ENCODE measurements at places on chromosomes 6 and 20. TPM values are rescaled to one million over a fixed set of nuclear protein-coding genes. Genes with fewer than 3 reads are reported as not detected.
A peak's percentile ranks its signal among the peaks of the same experiment; 100 is the strongest.

- no peak for DNase-seq
- no peaks in the 10 kb centered on the region for H3K4me1 ChIP-seq
- no peak overlapping the region for H3K27ac ChIP-seq
- no peak overlapping the region for H3K4me3 ChIP-seq
- H3K36me3 ChIP-seq: no peaks in the 10 kb centered on the region
- no peaks in the 10 kb centered on the region for H3K27me3 ChIP-seq
These were observed 597.9 kb upstream of the FLRT3 start for GRCh38 chr20:14935285-14935684.

DNA sequence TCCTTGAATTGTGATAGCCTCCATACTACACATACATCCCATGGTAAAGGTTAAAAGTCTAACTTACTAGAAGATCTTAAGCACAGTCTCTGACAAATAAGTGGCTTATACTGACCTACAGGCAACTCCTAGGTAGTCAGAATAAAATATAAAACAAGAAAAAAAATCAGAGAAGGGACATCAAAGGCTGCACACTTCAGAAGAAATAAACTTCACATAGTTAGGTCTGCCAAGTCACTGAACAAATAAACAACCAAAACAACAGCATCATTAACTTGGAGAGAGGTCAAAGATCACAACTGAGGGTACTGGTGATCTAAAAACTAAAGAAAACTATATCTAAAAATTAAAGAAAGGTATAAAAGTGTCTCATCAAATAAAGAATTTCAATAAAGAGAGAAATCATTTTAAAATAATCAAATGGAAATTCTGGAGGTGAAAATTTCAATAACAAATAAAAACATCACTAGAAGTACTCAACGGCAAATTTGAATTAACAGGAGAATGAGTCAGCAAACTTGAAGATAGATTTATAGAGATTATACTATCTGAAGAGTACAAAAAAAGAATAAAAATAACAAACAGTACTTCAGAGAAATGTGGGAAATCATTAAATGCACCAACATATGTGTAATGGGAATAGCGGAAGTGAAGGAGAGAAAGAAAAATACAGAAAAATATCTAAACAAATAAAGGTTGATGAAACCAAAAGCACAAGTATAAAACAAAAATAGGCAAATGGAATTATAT is 88.0 kb upstream of the UST start:
- H3K4me3 ChIP-seq: no peak overlapping the region
- peak overlapping the region; percentile 56 for H3K27ac ChIP-seq
- no peaks in the 10 kb centered on the region for H3K27me3 ChIP-seq
- no peaks in the 10 kb centered on the region for H3K36me3 ChIP-seq

- H3K4me3 ChIP-seq: no peak overlapping the region
- H3K36me3 ChIP-seq: no peaks in the 10 kb centered on the region
- no peaks in the 10 kb centered on the region for H3K4me1 ChIP-seq
- no peaks in the 10 kb centered on the region for H3K27me3 ChIP-seq
- DNase-seq: no peak
These were observed 102.1 kb downstream of the FNDC1 start for GRCh38 chr6:159271257-159271656.

- no peak overlapping the region for H3K4me3 ChIP-seq
- no peak for DNase-seq
- H3K4me1 ChIP-seq: no peaks in the 10 kb centered on the region
These were observed 125.0 kb upstream of the TSHZ2 start for GRCh38 chr20:52847029-52847660.

DNA sequence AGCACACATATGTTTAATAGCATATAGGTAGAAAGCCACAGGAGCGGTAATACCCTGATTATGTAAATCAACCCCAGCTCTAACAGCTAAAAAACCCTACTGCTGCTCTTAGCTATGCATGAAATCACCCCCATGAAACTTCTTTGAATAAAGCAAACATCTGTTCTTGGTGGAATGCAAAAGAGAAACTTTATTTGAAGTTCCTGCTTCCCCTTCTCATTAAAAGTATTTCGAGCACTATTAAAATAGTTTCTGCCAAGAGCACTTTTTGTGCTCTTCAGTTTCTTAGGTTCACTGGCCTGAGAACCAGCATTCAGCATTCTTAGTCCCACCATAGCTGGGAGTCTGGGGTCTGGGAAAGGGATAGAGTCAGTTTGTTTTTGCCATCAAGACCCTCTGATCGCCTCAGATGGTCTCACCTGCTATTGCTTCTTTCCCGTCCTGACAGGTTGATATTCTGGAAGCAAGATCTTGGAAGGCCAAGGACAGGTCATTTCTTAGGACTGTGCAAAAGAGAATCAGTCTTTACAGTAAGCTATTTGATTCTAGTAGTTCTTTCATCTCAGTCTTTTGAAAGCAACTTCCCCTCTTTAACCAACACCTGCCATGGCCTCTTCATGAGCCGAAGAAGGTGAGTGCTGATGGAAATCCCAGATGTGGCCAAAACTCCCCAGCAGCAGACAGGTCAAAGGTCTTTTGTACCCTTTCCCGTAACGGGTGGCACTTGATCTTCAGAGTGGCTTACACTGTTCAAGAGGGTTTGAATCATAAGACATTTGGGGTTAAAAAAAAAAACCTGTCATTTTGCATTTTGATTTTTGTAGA is 76.5 kb upstream of the TMEM170B start:
- H3K27me3 ChIP-seq: no peaks in the 10 kb centered on the region
- H3K4me1 ChIP-seq: no peaks in the 10 kb centered on the region
- no peak for DNase-seq
- no peak overlapping the region for H3K4me3 ChIP-seq

DNA sequence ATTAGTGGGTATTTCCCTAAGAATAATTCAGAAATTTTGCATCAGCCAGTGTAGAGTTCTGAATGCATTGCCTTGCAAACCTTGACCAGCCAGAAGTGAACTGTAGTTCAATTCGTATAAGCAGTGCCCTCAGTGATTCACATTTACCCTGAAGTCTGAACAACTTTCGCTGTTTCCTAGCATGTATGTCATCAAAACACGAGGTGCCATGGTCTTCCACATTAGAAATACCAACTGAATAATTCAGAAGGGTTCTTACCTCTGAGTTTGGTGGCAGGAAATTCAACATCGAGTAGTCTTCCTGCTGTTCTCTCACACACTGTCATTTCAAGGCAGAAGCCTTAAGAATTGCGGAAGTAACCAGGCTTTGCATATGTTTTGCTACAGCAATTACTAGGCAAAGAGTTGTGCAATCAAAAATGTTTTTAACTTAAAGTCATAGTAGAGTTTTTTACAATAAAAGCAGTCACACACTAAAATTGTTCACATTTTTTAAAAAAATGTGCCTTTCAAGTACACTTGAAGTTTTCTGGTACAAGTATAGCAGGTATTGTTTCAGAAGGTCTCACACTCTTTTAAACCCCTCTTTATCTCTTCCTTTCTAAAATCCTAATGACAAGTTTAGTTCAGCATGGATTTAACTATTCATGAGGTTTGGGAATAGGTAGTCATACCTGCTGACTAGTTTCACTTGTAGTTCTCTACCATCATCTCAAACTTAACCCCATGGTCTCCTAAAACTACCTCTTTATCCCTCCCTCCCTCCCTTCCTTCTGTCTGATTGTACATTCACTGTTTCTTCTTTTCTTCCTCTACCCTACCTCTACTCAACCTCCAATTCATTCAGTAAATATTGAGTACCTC is 118.3 kb downstream of the STXBP5 start:
- no peak overlapping the region for H3K4me3 ChIP-seq
- no peak for DNase-seq
- H3K36me3 ChIP-seq: peaks cover 21% of the 10 kb centered on the region
- H3K27me3 ChIP-seq: no peaks in the 10 kb centered on the region
- H3K4me1 ChIP-seq: no peaks in the 10 kb centered on the region

- no peaks in the 10 kb centered on the region for H3K27me3 ChIP-seq
- DNase-seq: peak; percentile 73
- H3K36me3 ChIP-seq: peaks cover 12% of the 10 kb centered on the region
- H3K27ac ChIP-seq: peak overlapping the region; percentile 50
These were observed 28.9 kb downstream of the UTRN start for GRCh38 chr6:144314003-144314485.

GRCh38 chr6:21593927-21594415 is 420 bp downstream of the SOX4 start:
- H3K36me3 ChIP-seq: no peaks in the 10 kb centered on the region
- peak overlapping the region; percentile 97 for H3K27ac ChIP-seq
- H3K27me3 ChIP-seq: no peaks in the 10 kb centered on the region
- DNase-seq: no peak

DNA sequence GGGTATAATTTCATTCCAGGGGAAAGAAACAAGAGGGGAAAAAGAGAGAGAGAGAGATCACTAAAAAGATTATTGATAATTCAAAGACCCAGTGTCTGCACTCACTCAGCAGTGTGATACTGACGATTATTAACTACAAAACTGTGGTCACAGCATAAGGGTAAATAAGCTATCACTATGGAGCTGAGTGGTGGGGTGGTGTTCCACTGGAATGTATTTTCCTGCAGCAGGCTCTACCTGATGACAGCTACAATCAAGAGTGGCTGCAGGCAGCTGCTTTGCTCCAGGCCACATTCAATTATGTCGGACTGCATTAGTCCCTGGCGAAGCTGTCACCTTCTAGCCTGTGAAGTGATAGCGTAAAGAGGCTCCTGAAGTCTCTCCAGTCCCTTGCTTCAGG is 122.2 kb upstream of the TFAP2D start:
- no peak for DNase-seq
- H3K27me3 ChIP-seq: no peaks in the 10 kb centered on the region
- H3K36me3 ChIP-seq: no peaks in the 10 kb centered on the region
- H3K4me3 ChIP-seq: no peak overlapping the region

- no peaks in the 10 kb centered on the region for H3K36me3 ChIP-seq
- DNase-seq: no peak
- H3K27ac ChIP-seq: no peak overlapping the region
- no peaks in the 10 kb centered on the region for H3K27me3 ChIP-seq
- no peak overlapping the region for H3K4me3 ChIP-seq
These were observed 834.2 kb downstream of the KIF16B start for GRCh38 chr20:15739035-15739434.

GRCh38 chr6:21636876-21637275 is 43.3 kb downstream of the SOX4 start:
- no peaks in the 10 kb centered on the region for H3K27me3 ChIP-seq
- DNase-seq: no peak
- peak overlapping the region; percentile 67 for H3K27ac ChIP-seq
- no peak overlapping the region for H3K4me3 ChIP-seq
- H3K36me3 ChIP-seq: no peaks in the 10 kb centered on the region

DNA sequence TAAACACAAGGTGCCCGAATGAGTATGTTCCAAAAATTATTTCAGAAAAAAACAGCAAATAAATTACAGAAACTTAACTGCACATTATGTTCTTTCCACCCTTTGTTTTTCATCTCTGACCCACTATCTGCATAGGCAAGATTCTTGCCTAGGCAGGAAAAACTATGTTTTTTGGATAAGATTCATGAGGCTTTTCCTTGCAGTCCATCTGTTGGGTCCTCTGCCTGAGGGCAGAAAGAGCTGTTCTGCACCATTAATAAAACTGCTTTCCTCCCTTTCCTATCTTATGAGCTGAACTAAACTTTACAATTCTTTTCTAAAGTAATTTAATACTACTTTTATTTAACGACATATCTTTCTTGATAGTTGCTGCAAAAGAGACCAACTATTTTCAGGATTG is 21.1 kb downstream of the ENPP1 start:
- no peaks in the 10 kb centered on the region for H3K27me3 ChIP-seq
- no peak overlapping the region for H3K4me3 ChIP-seq
- peak overlapping the region; percentile 27 for H3K27ac ChIP-seq

DNA sequence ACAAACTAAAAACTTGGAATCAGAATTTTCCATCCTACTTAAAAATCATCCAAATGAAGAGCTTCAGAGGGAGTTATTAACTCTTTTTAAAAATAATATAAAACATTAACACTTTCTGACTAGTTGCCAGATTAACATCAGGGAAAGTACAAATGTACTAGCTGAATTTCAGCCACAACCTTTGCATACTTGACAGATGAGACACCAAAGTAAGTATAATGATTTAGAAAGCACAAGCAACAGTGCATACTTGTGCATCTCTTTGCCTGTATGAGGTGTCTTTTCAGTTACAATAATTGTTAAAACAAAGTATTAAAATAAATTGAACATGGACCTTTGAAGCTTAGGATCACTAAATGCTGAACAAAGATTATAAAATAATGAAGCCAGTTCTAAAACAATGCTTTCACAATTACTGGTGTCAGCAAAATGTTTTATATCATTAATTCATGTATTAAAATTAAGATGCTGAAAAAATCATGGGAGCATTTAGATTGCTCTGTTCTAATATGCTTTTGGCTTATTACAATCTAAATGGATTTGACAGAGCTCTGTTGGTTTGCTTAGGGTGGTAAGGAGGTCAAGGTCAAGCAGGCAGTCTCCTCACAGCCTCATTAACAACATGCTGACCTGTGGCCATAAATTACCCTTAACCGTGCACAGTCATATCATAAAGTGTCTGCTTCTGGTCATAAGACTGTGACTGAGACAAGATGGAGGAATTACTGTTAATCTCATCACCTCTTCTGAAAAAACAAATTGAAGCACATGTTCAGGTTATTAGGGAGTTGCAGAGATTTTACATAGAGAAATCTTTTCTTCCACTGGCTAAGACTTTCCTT is 15.1 kb downstream of the RNF217 start:
- no peaks in the 10 kb centered on the region for H3K27me3 ChIP-seq
- H3K27ac ChIP-seq: no peak overlapping the region
- H3K36me3 ChIP-seq: peaks cover 31% of the 10 kb centered on the region
- no peak overlapping the region for H3K4me3 ChIP-seq
- H3K4me1 ChIP-seq: no peaks in the 10 kb centered on the region
- DNase-seq: no peak

GRCh38 chr6:110560239-110561007 is 84.0 kb upstream of the SLC22A16 start:
- DNase-seq: no peak
- H3K27me3 ChIP-seq: no peaks in the 10 kb centered on the region
- no peak overlapping the region for H3K4me3 ChIP-seq
- H3K27ac ChIP-seq: no peak overlapping the region
- H3K4me1 ChIP-seq: no peaks in the 10 kb centered on the region
- H3K36me3 ChIP-seq: no peaks in the 10 kb centered on the region

The EPB41L2 gene
- 163 TPM for total RNA-seq

The TREML2 gene
- not detected for total RNA-seq

The IP6K3 gene
- not detected for total RNA-seq

The OOEP gene
- total RNA-seq: not detected

The PNPLA1 gene
- total RNA-seq: not detected

The ABRACL gene
- 27.6 TPM for total RNA-seq

The DEF6 gene
- total RNA-seq: 20.1 TPM

The AIF1 gene
- total RNA-seq: 1.7 TPM

The DPPA5 gene
- total RNA-seq: not detected

The ETV7 gene
- not detected for total RNA-seq
